NCI-H1694 (cell line): ENCODE measurements at places on chromosomes 16 and 17.
A peak's percentile ranks its signal among the peaks of the same experiment; 100 is the strongest.

DNA sequence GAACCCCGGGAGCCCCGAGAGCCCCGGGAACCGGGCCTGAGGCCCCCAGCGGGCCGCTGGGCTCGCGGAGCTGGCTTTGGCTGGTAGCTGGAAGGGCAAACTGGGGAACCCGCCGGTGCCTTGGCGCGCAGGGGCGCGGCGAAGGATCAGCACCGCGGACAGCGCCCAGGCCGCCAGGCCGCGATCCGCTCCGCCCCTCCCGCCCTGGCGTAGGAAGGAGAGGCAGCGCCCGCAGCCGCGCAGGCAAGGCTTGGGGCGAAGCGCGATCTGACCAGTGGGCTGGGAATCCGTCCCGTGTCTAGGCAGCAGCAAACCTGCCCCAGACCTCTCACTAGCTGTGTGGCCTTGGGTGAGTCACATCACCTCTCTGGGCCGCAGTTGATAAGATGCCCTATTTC is 331 bp upstream of the CCDC92B start:
- DNase-seq: no peak

- no peak for DNase-seq
These were observed 145.6 kb downstream of the CCDC182 start for GRCh38 chr17:57599271-57600045.

DNA sequence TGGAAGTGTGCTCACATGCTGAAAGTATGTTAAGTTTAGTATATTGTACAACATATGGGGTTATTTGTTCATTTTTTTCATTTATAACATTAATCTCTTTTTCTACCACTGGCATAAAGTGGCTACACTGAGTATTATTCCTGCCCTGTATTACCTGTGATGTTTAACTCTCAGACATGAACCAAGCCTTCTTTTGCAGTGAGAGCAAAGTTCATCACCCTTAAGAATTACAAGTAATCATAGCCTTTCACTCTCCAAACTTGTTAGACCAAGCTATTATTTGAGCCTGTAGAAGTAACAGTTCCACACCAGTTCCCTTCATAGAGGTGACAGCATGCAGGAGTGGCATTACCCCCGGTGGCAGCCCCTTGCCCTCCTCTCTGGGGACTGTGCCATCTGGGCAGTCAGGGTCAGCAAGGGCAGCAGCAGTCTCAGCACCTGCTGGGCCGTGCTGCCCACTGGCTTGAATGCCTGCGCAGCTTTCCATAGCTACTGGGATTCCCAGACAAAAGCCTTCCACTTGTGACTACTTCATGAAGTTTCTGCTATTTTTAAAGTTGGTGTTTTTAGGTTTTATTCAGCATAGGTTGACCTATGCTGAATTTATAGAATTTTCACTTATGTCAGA is 71.3 kb downstream of the TMC6 start:
- DNase-seq: no peak

GRCh38 chr17:46038414-46038813 is 39.4 kb downstream of the STH start:
- no peak for DNase-seq

GRCh38 chr16:13154799-13155198 is 253.4 kb downstream of the SHISA9 start:
- DNase-seq: no peak

- DNase-seq: peak; percentile 54
These were observed 65.2 kb downstream of the SNX20 start for GRCh38 chr16:50615891-50616290.

DNA sequence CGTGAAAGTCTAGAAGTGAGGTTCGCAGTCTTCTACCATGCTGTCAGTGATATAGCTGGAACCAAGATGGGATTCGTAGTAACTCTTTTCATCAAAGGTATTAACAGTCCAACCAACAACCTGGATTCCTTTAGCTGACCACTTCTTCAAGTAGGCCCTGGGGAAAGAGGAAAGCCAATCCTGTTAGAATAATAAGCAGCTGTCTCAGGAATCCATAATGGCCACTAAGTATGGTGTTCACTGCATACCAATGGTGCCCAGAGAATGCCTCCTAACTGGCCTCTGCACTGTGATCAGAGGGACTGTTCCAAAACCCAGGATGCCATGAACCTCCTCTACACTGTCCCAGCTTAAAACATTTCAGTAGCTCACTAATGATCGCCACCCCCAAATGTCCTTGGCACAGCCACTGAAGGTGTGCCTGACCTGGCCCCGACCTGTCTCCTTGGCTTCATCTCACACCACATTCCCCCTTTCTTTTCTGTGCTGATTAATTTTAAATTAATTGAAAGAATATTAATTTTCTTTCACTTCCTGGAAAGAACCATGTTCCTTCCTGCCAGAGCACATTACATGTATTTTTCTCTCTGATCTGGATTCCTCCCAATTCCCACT is 18.3 kb downstream of the GDE1 start:
- DNase-seq: no peak

DNA sequence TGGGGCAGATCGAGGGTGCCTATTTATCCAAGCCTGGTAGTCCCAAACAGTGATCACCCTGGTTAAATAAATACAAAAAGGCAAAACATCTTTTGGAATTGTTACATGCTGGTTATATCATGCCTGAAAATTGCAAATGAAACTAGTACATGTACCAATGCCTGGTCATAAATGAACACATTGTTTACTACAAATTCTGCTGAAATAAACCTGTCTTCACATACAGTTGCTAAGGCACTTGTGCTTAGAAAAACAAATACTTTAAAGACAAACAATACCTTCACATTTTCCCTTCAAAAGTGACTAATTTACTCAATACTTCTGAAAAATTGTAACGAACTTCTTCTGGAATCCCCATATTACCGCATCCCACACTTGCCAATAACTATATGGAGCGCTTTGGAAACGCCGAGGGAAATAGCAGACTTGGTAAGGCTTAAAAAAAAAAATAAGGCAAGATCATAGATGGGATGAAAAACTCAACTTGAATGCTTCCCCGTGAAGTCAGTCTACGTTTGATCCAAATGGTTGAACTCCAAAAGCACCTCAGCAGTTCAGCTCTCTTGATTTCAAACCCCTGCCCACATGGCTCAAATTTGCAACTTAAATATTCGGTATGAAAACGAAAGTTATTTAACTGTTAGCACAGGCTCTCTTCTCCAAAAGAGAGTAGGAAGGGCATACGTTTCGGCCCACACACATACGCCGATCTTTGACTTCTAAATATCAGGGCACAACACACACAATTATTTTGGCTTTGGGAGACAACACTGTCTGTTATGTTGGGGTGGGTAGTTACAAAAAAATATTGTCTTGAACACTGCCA is 264.5 kb downstream of the NTN1 start:
- DNase-seq: no peak

DNA sequence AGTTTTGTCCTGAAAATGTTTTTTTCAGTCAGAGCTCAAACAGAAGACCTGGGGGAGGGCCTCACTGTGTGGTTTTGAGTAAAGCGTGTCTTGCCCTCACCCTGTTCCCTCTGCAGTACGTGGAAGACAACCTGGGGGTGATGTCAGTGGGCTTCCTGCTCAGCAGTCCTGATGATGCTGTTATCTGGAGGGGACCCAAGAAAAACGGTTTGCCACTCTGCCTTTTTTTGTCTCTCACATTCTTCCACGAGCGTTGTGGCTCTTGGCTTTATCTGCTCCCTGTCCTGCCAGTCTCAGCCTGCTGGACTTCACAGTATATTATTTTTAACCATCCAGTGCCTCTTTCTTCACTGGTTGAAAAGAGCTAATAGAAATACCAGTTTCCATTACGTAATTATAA is 12.9 kb downstream of the NUBP1 start:
- no peak for DNase-seq

DNA sequence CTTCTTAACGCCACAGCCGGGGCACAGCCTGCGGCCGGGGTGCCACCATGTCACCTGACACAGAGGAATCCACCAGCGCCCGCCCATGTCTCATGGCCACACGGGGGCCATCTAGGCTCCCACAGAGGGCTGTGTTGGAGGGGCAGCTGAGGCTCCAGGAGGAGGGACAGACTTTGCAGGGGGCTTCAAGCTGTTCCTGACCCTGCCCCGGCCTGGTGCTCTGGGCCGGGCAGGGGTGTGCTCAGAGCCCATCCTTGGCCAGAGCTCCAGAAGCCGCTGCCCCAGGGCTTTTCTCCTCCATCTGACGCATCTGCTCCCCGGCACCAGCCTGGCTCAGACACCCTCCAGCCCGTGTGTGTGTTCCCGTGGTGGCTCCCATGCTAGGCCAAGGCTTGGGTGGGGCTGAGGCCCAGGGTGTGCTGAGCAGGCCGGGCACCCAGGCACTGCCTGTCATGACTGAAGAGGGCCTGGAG is 7.8 kb upstream of the SLC38A10 start:
- no peak for DNase-seq

DNA sequence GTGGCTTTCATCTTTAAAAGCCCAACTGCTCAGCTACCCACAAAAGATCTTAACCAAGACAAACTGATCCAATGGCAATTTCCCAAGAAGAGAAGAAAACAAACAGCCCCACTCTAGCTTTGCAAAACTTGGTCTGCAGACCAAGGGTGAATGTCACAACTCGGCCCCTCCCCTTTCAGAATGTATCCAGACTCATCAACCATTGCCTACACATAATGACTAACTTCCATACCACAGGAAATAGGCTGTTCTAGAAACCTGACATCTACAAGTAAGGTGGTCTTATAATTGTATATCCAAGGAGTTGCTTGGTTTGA is 16.0 kb downstream of the DCUN1D3 start:
- no peak for DNase-seq

DNA sequence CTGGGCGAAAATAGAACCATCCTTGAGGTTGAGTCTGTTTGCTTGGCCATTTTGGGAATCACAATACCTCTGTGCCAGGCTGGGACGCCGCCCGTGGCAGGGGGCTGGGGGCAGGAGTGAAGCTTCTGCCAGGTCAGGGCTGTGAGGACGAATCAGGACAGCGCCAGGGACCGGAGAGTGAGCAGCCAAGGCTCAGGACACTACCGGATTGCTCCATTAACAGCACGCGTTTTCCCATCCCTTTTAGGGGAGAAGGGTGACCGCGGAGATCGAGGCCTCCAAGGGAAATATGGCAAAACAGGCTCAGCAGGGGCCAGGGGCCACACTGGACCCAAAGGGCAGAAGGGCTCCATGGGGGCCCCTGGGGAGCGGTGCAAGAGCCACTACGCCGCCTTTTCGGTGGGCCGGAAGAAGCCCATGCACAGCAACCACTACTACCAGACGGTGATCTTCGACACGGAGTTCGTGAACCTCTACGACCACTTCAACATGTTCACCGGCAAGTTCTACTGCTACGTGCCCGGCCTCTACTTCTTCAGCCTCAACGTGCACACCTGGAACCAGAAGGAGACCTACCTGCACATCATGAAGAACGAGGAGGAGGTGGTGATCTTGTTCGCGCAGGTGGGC is 23.4 kb downstream of the C1QTNF1 start:
- no peak for DNase-seq

DNA sequence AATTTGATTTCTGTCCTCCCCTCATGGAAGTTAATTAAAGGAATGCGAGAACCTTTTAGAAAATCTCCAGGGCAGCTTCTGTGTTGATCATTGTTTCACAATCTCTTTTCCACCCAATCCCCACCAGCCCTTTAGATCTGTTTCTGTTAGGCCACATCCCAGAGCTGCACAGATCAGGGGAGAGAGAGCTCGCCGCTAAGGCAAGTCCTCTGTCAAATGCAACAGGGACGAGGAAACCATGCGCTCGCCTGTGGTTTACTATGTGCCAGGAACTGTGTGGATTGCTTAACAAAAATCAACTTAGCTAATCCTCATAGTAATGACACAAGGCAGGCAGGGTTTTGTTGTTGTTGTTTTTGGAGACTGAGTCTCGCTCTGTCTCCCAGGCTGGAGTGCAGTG is 115.4 kb downstream of the SALL1 start:
- DNase-seq: no peak

DNA sequence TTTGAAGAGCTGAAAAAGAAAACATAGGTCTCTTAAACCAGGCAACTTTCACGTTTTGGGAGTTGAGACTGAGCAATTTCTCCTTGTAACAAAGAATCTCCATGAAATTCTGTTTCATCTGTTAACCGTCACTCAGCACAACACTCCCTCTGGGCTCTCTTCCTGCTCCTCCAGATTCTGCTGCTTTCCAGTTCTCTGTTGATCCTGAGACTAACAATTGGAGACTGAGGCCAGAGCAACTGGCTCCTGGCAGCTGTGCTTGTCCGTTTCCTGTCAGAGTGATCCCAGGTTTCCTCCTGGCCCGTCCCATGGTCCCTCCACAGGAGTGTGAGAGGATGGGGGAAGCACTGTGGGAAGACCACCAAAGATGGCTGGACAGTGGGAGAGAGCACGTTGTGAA is 32.5 kb downstream of the IST1 start:
- no peak for DNase-seq

DNA sequence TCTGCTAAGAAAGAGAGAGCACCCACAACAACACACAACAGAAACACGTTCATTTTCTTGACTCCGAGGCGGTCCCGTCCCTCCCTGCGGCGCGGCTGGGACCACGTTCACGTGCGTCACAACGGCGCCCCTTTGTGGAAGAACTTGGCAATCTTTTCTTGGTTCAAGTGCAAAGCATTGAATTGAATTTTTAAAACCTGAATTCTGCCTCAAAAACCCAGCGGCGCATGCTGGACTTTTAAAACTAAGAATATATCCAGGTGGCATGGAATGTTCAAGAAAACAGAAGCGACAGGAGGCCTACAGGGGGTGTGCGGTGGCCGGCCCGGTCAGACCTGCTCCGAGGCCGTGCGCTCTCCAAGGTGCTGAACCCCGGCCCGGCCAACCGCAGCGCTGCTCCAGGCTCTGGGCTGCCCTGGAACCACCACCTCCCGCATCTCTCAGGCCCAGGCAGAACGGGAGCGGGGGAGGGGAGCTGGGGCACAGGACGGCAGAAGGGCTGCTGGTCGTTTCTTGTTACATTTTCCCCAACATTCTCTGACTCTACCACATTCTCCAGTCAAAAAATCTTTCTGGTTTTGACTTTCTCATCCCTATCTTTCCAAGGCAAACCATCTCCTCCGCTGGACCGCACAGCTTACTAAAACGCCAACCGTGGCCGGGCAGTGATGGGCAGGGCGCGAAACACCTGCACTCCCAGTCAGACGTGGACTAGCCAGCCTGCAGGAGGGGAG is 3.4 kb upstream of the HEXD start:
- peak; percentile 84 for DNase-seq

- no peak for DNase-seq
These were observed 67.6 kb downstream of the CDH13 start for GRCh38 chr16:82694239-82694874.

- no peak for DNase-seq
These were observed 33.2 kb downstream of the ADGRG5 start for GRCh38 chr16:57575468-57576277.

- no peak for DNase-seq
These were observed 81.9 kb downstream of the UTP18 start for GRCh38 chr17:51342257-51342656.

DNA sequence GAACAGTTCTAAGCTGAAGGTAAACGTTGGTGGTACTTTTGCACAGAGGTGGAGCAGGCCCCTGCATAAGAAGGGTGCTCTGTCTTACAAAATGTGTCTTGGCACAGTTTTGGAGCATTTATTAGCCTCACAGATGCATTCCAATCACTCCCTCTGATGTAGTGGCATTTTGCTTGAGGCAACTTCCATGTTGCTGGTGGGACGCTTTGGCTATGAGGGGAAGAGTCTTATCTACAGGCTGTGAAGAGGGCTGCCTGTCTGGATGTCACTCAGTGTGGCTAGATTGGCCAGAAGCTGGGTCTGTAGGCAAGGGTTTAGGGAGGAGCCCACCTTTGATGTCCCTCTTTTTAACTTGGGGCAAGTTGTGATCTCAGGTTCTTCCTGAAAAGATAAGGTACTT is 2.6 kb upstream of the RARA start:
- DNase-seq: no peak

- DNase-seq: no peak
These were observed 92.8 kb downstream of the AMFR start for GRCh38 chr16:56332464-56333079.
